ENCODE measurements at places on chromosomes 13 and 19.

DNA sequence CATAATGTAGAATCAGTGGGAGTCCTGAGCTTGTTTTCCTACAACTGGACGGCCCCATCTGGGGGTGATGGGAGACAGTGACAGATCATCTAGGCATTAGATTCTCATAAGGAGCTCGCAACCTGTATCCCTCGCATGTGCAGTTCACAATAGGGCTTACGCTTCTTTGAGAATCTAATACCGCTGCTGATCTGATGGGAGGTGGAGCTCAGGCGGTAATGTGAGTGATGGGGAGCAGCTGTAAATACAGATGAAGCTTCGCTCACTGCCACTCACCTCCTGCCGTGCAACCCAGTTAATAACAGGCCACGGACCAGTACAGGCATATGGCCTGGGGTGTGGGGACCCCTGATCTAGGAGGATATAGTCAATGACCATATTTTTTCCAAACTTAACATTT is 38.8 kb downstream of the RCBTB1 start:
- DNase-seq: no peak

- no peak for DNase-seq
Observed at GRCh38 chr13:113862931-113863523, 849 bp downstream of the GAS6 start.

DNA sequence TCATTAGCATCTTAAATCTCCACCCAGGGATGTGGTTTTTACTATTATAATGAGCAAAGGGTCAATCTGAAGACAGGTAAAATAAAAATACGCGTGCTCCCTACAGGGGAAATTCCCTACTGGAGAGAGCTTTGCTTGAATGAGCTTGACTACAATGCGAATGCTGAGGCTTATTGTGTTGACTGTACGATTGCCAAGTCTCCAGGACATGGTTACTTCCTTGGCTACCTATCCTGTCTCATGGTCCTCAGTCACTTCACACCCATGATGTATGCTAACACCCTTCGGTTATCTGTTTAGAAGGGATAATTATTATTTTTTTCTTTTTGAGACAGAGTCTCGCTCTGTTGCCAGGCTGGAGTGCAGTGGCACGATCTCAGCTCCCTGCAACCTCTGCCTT is 61.7 kb downstream of the ZNF627 start:
- no peak for DNase-seq

DNA sequence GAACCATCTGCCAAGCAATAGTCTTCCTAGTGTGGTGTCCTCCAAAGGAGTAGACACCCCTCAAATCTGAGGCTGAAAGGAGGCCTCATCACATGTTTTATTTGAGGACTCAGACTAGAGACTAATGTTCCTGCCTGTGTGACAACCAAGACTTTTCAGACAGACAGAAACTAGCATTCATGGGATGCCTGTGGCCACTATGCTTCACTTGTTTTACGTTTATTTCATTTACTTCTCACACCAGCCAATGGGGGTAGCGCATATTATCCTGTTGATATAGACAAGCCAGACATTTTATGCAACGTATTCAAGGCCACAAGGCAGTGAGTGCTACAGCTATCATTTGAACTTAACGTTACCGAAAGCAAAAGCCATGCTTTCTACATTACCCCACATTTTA is 391.7 kb upstream of the HTR2A start:
- DNase-seq: no peak

- no peak for DNase-seq
Observed at GRCh38 chr13:72462166-72462565, 265.3 kb downstream of the MZT1 start.

- DNase-seq: peak; percentile 11
Observed at GRCh38 chr13:81017513-81018152, 676.7 kb upstream of the SPRY2 start.

DNA sequence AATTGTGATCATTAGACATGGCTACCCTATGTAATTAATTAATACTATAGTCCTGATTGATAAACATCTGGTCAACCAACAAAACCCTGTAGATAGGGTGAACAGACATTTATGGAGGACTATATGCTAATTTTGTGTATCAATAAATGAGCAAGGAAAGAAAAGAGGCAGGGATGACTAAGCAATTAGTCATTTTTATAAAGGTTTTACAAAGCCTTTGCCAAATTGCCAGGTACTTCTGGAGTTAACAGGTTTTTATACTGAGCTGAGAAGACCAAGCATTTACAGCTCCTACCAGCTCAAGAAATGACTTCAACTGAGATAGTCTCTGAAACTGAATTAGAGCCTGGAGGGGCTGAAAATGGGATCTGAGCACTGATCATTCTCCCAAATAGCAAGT is 186.8 kb upstream of the PRR20A start:
- no peak for DNase-seq

DNA sequence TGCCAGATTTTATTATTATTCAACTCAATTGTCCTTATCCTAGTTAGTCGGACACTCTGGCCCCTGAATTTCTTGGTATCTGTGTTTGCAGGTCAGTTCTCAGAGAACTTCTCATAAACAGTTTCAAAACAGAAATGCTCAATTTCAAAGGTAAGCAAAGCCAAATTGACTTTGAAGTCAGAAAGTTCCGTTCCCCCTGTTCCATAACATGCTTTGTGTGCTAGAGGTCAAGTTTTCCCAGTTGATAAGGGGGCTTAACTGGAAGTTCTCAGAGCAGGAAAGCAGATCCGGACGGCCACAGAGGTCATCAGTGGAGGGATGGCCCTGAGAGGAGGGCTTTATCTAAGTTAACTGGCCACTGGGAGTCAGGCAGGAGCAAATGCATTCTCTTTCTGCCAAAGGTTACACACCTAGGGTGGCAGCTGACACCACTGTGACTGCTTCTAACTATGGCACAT is 417.2 kb downstream of the COG6 start:
- DNase-seq: no peak

DNA sequence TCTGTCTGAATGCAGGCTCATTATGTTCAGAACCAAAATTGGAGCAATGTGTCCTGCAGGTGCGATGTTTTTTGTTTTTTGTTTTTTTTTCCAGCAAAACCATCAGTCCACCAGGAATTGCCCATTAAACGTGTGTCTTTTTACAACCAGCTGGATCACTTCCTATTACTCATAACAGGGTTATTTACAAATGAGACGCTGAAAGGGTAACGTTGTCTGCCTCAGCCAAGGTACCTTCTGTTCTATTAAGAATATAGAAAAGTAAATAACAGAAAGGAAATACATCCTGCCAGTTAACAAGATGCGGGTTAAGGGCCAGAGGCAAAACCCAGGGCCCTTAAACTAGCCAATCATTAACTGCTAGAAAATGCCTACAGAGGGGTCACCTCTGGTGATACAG is 590.4 kb downstream of the TBC1D4 start:
- DNase-seq: peak; percentile 68

DNA sequence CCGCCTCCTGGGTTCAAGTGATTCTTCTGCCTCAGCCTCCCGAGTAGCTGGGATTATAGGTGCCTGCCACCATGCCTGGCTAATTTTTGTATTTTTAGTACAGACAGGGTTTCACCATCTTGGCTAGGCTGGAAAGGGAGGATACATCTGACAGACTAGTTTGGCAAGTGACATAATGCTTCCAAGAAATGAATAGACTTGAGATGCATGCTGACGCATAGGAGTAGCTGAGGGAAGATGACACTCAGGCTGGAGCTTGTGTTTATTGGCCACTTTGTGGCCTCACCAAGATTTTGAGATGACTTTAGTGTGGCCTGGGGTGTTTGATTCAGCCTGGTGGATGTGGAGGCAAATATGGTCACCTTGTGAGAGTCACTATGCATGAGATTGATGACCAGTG is 4.0 kb downstream of the ZNF586 start:
- no peak for DNase-seq

DNA sequence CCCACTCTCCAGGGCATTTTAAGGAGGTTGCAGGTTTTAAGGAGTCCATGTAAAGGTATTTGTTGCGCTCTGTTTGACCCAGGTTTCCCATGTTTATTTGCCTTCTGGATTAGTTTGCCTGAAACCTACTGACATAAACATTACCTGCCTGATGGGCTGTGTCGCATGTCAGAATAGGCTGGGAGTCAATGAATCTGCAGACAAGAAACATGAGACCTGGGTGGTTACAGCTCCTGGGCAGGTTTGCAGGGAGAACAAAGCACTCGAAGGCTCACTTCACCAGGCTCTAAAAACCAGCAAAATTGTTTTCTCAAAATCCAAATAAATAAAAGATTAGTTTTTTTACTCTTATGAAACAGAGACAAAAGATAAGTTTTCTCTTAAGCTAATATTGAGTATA is 114.4 kb upstream of the SERTM1 start:
- DNase-seq: no peak

DNA sequence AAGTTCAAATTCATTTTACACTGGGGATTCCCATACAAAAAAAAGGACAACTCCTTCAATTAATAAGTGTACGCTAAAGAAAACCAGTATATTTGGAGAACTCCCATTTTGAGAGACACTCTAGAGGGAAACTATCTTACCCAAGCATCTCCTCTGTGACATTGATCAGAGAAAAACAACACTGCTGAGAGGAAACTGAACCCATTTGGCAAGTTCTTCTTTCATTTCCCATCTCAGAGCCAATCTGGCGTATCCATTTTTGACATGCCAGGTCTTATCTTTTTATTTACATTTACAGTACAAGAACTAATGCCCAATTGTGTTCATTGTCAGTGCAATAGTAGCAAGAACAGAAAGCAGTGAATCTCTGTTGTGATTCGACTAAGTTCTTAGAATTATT is 30.1 kb downstream of the LIG4 start:
- DNase-seq: no peak

GRCh38 chr13:37953696-37954095 is 84.1 kb upstream of the TRPC4 start:
- no peak for DNase-seq

DNA sequence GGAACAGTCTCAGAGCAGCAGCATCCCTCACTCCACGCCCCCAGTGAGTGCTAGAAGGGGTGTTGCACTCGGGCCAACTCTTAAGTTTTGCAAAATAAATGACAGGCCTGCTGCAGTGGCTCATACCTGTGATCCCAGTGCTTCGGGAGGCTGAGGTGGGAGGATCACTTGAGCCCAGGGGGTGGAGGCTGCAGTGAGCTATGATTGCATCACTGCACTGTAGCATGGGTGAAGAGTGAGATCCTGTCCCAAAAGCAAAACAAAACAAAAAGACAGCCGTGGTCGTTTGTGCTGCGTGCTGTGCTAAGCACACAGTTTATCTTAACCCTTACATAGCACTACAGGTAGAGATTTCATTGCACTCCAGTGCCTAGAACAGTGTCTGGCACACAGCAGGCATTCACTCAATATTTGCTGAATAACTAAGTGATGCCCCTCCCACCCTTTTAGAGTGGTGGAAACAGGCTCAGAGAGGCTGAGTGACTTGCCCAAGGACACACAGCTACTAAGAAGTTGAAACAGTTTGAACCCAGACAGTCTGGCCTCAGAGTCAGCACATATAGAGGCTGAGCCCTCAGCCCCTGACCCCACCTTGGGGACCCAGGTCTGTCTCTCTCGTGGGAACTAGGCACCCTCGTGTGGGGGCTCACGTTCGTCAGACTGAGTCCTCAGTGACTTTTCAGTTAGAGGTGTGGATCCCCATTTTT is 18.3 kb downstream of the KCNC3 start:
- DNase-seq: no peak
